Stimulated activated naive CD4-positive, alpha-beta T cell treated with Interleukin-2 at 50 U/mL for 16 hours (primary cell): ENCODE measurements at places on chromosomes 2 and 18.

- no peak for DNase-seq
Observed at GRCh38 chr2:43540021-43540779, 55.6 kb downstream of the THADA start.

- DNase-seq, result no peak
Observed at GRCh38 chr2:126212735-126213134, 443.2 kb upstream of the GYPC start.

GRCh38 chr2:128411431-128411830 is 92.8 kb upstream of the HS6ST1 start:
- DNase-seq, result no peak

DNA sequence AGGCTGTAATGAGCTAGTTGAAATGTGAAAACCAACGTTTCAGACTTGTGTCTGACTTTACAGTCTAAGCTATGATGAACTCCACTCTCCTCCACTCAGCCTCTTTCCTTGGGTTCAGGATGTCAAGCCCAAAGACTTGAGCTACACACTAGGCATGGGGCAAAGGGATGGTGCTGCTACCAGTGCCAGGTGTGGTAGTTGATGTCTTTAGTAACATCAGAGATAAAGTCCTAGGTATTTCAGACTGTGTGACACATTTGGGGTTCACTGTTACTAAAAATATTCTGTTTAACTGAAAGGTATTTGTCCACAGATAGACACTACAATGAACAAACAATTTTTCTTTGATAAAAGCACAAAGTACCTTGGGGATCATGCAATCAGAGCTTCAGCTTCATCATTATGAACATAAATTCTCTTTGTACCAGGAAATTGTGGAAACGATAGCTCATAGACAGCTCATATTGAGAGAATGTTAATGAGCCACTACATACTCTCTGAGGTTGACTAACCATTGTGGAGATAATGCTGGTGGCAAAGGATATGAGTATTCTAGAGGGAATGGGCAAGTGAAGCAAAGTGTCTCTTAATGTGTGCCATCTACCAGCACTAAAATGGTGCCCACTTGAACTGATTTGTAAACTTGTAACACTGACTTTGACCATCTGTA is 253.7 kb upstream of the THUMPD2 start:
- DNase-seq, result no peak

DNA sequence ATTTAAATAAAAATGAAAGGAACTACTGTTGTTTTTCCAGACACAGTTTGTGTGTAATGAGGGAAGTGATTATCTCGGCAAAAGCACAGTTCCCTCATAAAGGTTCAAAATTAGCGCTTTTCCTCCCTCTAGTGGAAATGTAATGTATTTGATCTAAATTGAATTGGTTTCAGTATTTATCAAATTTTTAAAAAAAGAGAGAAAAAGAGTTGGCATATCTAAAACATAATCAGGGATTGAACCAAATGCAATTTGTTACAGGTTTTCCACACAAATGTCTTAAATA is 37.5 kb downstream of the CMPK2 start:
- no peak for DNase-seq
